ENCODE measurements at places on chromosomes 2 and 18. TPM values are rescaled to one million over a fixed set of nuclear protein-coding genes. Genes with fewer than 3 reads are reported as not detected.

DNA sequence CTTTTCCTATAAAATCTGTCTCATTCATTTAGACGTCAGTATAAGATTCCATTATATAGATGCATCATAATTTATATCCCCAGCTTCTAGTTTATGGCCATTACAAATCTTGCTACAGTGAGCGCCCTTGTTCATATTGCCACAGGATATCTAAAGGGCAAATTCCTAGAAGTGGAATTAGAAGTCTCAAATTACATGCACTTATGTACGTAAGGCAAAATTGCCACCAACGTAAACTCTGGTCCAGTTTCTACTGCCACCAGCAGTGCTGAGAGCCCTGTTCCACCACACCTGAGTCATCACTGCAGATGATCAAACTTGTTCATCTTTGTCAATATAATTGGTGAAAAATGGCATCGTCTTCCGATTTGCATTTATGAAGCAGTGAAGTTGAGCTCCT is 90.9 kb upstream of the ID2 start:
- DNase-seq = no peak
- no peaks in the 10 kb centered on the region for H3K36me3 ChIP-seq
- no peaks in the 10 kb centered on the region for H3K27me3 ChIP-seq
- H3K4me1 ChIP-seq = peaks cover 3% of the 10 kb centered on the region

GRCh38 chr2:61493523-61493942 is 22.6 kb upstream of the USP34 start:
- peaks cover 95% of the 10 kb centered on the region for H3K36me3 ChIP-seq
- H3K4me3 ChIP-seq = no peak overlapping the region
- DNase-seq = peak; percentile 33
- H3K27me3 ChIP-seq = no peaks in the 10 kb centered on the region
- no peaks in the 10 kb centered on the region for H3K4me1 ChIP-seq

DNA sequence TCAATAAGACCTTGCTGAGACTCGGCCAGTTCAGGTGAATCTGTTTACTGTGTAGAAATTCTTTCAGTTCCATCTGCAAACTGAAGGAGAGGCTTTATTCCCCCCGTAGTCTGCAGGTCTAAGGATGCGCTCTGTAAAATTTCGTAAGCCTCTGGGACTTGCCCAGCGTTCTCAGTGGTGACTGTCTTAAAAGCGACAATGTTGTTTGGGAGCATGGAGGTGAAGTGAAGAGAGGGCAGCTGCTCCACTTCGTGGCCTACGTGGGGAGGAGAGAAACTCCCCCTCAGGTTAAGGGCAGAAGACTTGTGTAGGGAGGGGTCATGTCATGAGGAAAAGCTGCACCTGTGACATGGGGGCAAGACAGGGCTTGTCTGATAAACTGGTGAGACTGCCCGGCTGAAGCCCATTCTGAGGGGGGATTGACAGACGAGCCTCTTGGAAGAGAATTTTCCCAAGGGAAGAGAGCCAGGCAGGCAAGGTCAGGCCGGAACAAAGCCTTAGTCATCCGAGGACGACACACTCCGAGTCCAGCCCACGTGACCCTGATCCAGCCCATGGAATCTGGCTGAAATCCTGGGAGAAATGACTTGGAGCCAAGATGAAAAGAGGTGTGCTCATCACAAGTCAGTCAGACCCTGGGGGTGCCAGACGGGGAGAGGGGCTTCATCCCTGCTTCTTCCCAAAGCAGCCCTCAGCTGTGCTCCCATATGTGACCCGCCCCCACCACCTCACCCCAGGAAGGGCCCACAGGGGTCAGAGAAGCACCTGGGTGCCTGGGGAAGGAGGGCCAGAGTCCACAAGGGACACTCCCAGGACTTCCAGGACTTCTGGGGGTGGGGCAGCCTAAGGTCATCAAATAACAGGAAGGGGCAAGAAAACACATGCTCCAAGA is 88.5 kb upstream of the SH3BP4 start:
- no peaks in the 10 kb centered on the region for H3K4me1 ChIP-seq
- H3K36me3 ChIP-seq = no peaks in the 10 kb centered on the region
- H3K27me3 ChIP-seq = no peaks in the 10 kb centered on the region
- DNase-seq = no peak
- H3K4me3 ChIP-seq = no peak overlapping the region
- H3K27ac ChIP-seq = no peak overlapping the region

GRCh38 chr18:8933714-8934284 is 168.7 kb upstream of the NDUFV2 start:
- no peak overlapping the region for H3K4me3 ChIP-seq
- no peaks in the 10 kb centered on the region for H3K27me3 ChIP-seq
- H3K36me3 ChIP-seq = no peaks in the 10 kb centered on the region
- H3K4me1 ChIP-seq = no peaks in the 10 kb centered on the region

GRCh38 chr2:180882959-180883358 is 97.4 kb upstream of the UBE2E3 start:
- no peaks in the 10 kb centered on the region for H3K27me3 ChIP-seq
- H3K27ac ChIP-seq = no peak overlapping the region
- H3K4me3 ChIP-seq = no peak overlapping the region

DNA sequence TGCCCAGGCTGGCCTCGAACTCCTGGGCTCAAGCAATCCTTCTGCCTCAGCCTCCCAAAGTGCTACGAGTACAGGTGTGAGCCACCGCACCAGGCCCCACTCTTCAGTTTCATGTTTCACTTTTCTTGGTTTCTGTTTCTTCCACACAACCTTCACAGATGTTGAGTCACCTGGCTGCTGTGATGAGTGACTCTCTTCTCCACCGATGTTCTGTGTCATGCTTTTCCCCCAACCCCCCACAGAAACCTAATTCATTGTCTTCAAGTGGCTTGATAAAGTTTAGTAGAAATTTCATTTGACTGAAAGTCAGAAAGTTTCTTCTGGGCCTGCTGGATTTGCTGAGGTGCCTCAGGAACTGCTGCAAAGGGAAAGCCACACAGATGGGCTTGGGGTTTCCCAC is 78.5 kb downstream of the SPHKAP start:
- H3K27ac ChIP-seq = no peak overlapping the region
- H3K36me3 ChIP-seq = no peaks in the 10 kb centered on the region
- no peak for DNase-seq
- H3K4me1 ChIP-seq = no peaks in the 10 kb centered on the region
- H3K4me3 ChIP-seq = no peak overlapping the region

GRCh38 chr2:24088821-24089359 is 4.3 kb upstream of the TP53I3 start:
- no peak overlapping the region for H3K4me3 ChIP-seq
- no peaks in the 10 kb centered on the region for H3K36me3 ChIP-seq
- H3K27ac ChIP-seq = no peak overlapping the region
- H3K4me1 ChIP-seq = peaks cover 2% of the 10 kb centered on the region

GRCh38 chr2:142280831-142281230 is 150.0 kb upstream of the LRP1B start:
- no peak overlapping the region for H3K27ac ChIP-seq
- H3K4me3 ChIP-seq = no peak overlapping the region
- H3K36me3 ChIP-seq = no peaks in the 10 kb centered on the region
- no peaks in the 10 kb centered on the region for H3K27me3 ChIP-seq

The IMP4 gene
- total RNA-seq = 112 TPM

GRCh38 chr2:230941202-230942180 is 16.4 kb upstream of the GPR55 start:
- H3K27ac ChIP-seq = no peak overlapping the region
- no peak overlapping the region for H3K4me3 ChIP-seq
- no peaks in the 10 kb centered on the region for H3K27me3 ChIP-seq
- no peak for DNase-seq
- H3K36me3 ChIP-seq = no peaks in the 10 kb centered on the region

DNA sequence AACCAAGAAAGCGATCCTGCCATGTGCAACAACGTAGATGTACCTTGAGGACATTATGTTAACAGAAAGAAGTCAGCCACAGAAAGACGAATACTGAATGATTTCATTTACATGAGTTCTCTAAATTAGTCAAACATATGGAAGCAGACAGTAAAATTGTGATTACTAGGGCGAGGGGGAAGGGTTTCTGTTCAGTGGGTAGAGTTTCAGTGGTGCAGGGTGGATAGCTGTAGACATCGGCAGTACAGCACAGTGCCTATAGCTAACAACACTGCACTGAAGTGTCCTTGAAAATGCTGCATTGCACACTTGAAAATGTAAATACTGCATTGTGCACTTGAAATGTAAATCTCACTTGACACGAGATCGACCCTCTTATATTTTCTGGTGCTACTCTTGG is 275.3 kb downstream of the GALR1 start:
- no peak overlapping the region for H3K4me3 ChIP-seq
- no peak for DNase-seq
- H3K27ac ChIP-seq = no peak overlapping the region
- no peaks in the 10 kb centered on the region for H3K36me3 ChIP-seq
- H3K4me1 ChIP-seq = no peaks in the 10 kb centered on the region

GRCh38 chr2:216540920-216541319 is 42.3 kb downstream of the RPL37A start:
- DNase-seq = no peak
- no peak overlapping the region for H3K4me3 ChIP-seq
- H3K4me1 ChIP-seq = peaks cover 48% of the 10 kb centered on the region
- H3K36me3 ChIP-seq = no peaks in the 10 kb centered on the region
- no peak overlapping the region for H3K27ac ChIP-seq

GRCh38 chr2:1253629-1254028 is 159.6 kb upstream of the TPO start:
- no peak overlapping the region for H3K4me3 ChIP-seq
- H3K27ac ChIP-seq = no peak overlapping the region
- no peaks in the 10 kb centered on the region for H3K4me1 ChIP-seq
- no peaks in the 10 kb centered on the region for H3K36me3 ChIP-seq

The CHMP3 gene
- total RNA-seq = 89.0 TPM

The OTOS gene
- total RNA-seq = not detected

The EPAS1 gene
- total RNA-seq = 1.2 TPM

DNA sequence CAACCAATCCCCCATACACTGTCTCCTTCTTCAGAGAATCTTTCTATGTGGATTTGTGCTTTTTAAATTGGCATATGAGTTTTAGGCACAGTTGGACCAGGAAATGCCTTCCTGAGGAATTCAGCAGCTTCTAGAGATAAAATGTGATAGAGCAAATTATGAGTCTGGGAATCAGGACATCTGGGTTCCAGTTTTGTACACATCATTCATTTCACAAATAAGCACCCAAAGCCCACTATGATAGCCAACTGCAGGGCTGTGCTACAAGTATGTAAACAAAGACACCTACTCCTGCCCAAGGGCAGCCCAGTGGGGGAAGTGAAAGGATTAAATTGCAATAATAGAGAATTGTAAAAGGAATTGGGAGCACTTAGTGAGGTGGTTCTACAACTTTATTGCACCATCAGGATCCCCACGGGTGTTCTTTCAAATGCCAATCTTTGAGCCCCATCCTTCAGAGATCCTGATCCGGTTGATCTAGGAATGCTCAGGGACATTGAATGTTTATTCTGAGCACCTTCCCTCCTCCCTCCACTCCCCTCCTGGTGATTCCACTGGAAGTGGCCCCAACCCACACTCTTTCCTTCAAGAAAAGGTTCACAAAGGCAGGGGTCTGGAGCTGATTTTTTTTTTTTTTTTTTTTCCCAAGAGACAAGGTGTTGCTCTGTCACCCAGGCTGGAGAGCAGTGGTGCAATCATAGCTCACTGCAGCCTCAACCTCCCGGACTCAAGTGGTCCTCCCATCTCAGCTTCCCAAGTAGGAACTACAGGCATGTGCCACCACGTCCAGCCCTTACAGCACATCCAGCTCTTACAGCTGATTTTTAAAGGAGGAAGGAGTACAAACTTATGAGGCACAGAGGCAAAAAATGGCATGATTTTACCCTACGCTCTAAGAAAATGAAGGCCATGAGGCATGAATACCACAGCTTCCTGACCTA is 11.1 kb upstream of the KCMF1 start:
- no peaks in the 10 kb centered on the region for H3K4me1 ChIP-seq
- no peak overlapping the region for H3K4me3 ChIP-seq
- H3K36me3 ChIP-seq = peaks cover 14% of the 10 kb centered on the region
- no peaks in the 10 kb centered on the region for H3K27me3 ChIP-seq
- DNase-seq = no peak
- H3K27ac ChIP-seq = no peak overlapping the region

DNA sequence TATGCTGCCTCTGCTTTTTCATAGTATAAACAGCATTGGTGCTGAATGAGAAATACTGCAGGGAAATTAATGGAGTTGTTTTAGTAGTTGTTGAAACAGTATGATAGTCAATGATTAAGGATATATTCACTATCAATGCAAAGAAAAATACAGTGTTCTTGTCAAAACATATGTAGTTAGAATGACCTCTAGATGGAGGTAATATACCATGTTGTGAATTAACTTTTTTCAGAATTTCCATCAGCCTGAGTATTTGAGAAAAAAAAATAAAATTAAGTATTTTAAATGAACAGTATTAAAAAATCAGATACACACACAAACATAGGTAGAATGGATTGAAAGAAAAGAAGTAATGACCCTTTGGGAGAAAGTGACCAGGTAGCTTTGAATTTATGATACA is 59.5 kb downstream of the RMDN2 start:
- H3K4me3 ChIP-seq = no peak overlapping the region
- H3K27me3 ChIP-seq = no peaks in the 10 kb centered on the region
- H3K36me3 ChIP-seq = no peaks in the 10 kb centered on the region
- H3K27ac ChIP-seq = no peak overlapping the region
- peaks cover 4% of the 10 kb centered on the region for H3K4me1 ChIP-seq
- DNase-seq = no peak

The DUSP2 gene
- 0.50 TPM for total RNA-seq

The CD302 gene
- total RNA-seq = 0.24 TPM

The TUBA4B gene
- total RNA-seq = not detected

DNA sequence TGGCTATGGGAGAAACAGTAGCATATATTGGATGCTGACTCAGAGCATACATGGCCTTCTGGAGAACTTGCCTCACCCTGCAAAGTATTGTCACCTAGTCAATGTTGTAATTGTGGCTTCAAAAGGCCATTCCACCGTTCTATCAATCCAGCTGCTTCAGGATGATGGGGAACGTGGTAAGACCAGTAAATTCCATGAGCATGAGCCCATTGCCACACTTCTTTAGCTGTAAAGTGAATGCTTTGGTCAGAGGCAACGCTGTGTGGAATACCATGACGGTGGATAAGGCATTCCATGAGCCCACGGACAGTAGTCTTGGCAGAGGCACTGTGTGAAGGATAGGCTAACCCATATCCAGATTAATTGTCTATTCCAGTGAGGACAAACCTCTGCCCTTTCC is 1300.1 kb upstream of the ACVR2A start:
- H3K27me3 ChIP-seq = no peaks in the 10 kb centered on the region
- no peaks in the 10 kb centered on the region for H3K36me3 ChIP-seq
- no peaks in the 10 kb centered on the region for H3K4me1 ChIP-seq

- no peaks in the 10 kb centered on the region for H3K4me1 ChIP-seq
- no peaks in the 10 kb centered on the region for H3K27me3 ChIP-seq
- DNase-seq = no peak
- H3K4me3 ChIP-seq = no peak overlapping the region
These were observed 12.1 kb downstream of the CCDC141 start for GRCh38 chr2:179037807-179038206.

The ARHGEF4 gene
- total RNA-seq = 2.1 TPM

DNA sequence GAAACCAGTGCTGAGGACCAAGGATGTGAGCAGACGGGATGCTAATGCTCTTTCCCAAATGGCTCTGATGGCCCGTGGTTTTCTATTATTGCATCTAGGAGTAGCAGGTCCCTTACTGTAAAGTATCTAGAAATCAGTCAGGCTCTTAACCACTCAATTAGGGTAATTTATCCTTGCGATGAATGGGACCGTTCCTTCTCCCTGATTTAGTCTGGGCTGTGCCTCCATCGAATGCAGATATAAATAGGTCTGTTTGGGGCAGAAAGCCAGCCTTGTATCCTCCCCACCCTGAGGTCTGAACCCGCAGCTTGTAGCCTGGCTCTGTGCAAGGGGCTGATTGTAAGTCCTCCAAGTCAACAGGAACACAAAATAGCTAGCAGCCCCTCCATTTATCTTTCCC is 9.5 kb upstream of the SMARCAL1 start:
- no peak for DNase-seq
- no peaks in the 10 kb centered on the region for H3K36me3 ChIP-seq
- no peaks in the 10 kb centered on the region for H3K27me3 ChIP-seq
- no peak overlapping the region for H3K27ac ChIP-seq

- no peak overlapping the region for H3K4me3 ChIP-seq
- H3K4me1 ChIP-seq = no peaks in the 10 kb centered on the region
- H3K27me3 ChIP-seq = no peaks in the 10 kb centered on the region
- no peak overlapping the region for H3K27ac ChIP-seq
These were observed 49.3 kb upstream of the LAPTM4A start for GRCh38 chr2:20100711-20101110.

Data from A673 (cell line).